Glomerular endothelial cell (primary cell): ENCODE measurements at places on chromosomes 6 and 20.

GRCh38 chr20:22412977-22413868, 171.1 kb downstream of the FOXA2 start:
- no peak for DNase-seq

DNA sequence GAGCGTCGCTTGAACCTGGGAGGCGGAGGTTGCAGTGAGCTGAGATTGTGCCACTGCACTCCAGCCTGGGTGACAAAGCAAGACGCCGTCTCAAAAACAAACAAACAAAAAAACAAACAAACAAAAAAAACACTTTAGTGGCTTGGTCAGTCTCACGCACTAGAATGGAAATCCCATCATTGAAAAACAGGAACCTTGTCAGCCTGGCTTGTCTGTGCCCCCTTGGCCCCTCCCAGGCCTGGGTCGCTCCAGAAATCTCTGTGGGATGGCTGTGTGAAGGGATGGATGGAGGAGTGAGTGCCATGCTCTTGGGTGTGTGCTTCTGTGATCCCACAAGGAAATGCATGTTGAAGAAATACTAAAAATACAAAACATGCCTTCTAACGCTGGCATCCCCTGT, 20.9 kb upstream of the NAA20 start:
- DNase-seq = no peak

- DNase-seq = no peak
Observed at GRCh38 chr20:51487565-51488268, 54.8 kb downstream of the NFATC2 start.

- no peak for DNase-seq
Observed at GRCh38 chr6:81084776-81085430, 667.6 kb downstream of the TENT5A start.
